ENCODE measurements at places on chromosomes 1 and 21. TPM values are rescaled to one million over a fixed set of nuclear protein-coding genes. Genes with fewer than 3 reads are reported as not detected.

DNA sequence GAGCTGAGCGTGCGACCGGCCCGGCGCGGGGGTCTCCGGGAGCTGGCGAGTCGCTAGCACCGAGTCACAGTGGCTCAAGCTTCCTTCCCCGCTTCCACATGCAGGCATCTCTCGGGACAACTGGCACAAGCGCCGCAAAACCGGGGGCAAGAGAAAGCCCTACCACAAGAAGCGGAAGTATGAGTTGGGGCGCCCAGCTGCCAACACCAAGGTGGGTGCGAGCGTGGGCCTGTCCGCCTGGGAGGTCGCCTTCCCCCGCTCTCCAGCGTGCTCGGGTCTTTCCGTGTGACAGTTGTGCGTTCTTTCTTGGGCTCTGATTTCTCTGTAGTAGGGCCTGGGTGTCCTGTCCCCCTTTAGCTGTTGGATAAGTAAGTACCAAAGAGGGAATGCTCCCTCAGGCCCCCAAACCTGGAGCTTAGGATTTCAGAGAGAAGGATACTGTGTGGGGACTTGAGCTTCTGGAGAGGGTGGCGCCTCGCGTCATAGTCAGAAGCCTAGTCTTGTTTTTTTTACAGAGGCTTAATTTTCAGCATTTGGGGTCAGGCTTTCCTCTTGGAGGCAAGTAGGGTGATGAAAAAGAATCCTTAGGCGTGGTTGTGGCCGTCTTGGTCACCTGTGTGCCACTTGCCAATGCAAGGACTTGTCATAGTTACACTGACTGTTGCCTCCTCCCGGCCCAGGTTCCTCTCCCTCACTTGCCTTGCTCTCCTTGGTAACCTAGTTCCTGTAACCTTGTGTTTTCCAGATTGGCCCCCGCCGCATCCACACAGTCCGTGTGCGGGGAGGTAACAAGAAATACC lies 790 bp downstream of the RPS8 start:
- no peak for DNase-seq

DNA sequence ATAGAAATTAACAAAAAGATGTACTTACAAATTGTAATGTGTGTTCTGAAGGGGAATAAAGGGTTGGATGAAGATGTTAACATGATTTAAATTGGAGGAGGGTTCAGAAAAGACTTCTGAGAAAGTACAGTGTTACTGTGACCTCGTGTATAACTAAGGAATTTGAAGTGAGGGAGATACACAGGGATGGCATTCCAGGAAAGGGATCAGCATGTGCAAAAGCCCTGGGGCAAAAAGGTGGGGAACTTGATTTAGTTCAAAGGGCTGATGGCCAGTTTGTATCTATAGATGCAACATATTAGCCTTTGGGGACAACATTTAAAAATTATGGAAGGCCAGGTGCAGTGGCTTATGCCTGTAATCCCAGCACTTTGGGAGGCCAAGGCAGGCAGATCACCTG lies 33.3 kb upstream of the DEGS1 start:
- DNase-seq: no peak

FBXO2 gene
- 54.9 TPM for total RNA-seq

GRCh38 chr1:36755303-36756230 lies 272.9 kb upstream of the CSF3R start:
- no peak for DNase-seq

DNA sequence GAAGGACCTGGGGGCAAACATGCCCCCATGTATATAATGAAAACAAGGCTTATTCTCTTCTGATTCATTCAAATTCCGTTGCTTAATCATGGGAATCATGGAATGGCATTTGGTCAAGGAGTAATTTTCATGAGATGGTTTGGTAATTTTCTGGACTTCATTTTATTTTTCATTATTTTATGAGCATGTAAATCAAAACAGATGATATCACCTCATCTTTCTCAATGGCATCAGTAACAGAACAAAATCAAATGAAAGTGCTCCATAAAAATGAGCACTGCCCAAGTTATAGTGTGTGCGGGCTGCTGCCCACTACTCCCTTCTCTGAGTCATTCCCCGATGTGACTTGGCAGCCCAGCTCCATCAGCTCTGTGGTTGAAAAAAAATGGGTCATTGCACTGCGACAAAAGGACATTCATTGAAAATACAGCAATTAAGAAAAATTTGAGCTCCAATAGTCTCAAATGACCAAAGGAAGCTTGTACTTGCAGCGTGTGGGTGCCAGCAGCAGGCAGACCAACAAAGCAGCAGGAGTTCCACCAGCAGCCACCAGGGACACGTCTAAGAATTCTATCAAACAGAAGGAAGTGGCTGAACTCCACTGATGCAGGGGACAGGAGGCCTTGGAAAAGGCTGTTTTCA lies 84.3 kb upstream of the VAV3 start:
- no peak for DNase-seq

OLIG2 gene
- total RNA-seq: 2.5 TPM

DNA sequence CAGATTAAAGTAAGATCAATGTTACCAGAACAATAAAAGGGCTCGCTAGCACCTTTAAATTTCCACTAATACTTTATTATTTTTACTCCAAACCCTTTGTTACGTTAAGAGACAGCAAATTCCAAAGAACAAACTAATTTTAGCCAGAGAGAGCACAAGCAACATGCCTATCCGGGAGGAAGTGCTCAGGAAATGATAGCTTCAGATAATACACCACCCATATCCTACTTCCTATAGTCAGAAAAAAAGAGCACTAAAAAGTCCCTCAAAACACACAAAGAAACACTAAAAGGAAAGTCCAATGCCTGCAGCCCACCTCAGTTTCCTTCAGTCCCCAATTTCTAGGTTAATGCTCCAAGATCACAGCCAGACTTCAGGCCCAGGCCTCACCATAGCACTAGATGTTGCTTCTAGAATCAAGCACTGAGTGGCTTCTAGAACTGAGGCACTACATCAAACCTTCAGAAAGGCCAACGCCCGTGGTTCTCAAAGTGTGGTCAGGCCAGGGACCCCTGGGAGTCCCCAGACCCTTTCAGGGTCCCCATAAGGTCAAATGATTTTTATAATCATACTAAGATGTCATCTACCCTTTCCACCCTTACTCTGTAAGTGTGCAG lies 142.6 kb downstream of the PSMG1 start:
- DNase-seq: no peak

GFI1 gene
- 0.89 TPM for total RNA-seq

DNA sequence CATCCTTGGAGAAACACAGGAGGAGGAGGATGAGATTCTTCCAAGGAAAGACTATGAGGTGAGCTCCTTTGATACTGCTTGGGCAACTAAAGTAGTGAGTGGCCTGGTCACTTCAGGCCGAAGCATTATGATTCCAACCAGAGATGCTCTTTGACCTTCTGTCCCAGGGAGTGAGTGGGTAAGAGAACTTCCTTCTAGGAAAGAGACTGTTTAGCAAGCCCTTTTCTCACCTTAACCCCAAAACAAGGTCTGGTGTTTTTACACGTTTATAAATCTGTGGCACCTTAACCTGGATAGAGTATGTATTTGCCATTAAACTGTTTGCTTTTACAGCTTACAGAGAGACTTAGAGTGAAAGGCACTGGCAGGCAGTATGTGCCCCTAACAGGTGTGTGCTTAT lies 1.1 kb downstream of the CLCN6 start:
- no peak for DNase-seq

DNA sequence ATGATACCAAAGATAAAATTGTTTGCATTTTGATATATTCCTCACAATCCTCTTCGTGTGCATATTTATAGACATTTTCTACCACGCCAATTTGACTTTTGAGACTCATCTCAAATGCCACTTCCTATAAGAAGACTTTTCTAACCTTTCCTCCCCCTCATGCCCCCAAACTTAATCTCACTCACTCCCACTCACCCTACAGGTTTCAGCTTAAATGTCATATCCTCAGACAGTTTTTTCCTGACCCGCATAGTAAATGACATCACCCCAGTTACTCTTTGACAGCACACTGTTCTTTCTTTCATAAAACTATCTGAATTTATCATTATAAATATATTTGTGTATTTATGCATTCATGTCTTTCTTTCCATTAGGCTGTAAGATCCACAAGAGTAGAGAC lies 29.6 kb upstream of the RGS8 start:
- no peak for DNase-seq

KCNC4 gene
- total RNA-seq: 2.6 TPM

GRCh38 chr1:172820475-172821158 lies 161.7 kb downstream of the FASLG start:
- no peak for DNase-seq
